ENCODE measurements at places on chromosomes 1 and 21.

DNA sequence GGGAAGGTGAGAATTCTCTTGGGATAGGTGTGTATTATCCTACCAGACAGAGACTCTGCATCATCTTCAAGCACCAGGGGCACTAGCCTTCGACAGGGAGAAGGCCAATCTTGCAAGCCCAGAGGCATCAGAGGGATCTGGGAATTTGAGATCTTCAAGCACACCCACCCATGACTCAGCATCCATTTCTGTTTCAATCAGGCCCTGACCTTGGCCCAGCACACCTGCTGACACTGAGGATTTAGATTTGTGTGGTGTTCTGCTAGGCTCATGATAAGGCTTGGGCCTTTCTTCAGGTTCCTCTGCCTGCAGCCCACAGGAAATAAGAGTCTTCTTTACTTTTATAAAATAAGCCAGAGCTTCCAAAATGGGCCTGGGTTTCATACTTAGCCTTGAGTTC is 6.6 kb upstream of the PCP4 start:
- no peak for DNase-seq

DNA sequence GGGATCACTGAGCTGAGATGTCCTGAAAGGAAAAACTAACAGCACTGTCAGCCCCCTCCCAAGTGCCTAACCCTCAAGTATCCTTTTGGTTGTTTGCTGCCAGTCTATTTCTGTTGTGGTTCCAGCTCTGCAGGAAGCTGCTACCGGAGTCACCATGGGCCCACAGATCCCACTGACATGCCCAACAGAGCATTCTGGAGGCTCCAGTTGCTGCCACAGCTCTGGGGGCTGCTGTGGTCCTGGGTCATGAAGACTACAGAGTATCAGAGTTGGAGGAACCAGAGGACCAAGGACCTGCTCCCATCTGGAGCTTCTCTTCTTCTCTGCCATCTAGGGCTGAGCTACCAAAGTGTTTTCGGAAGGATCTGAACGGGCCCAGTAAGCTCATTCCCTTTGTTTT is 910 bp downstream of the LCE3A start:
- DNase-seq, result no peak

DNA sequence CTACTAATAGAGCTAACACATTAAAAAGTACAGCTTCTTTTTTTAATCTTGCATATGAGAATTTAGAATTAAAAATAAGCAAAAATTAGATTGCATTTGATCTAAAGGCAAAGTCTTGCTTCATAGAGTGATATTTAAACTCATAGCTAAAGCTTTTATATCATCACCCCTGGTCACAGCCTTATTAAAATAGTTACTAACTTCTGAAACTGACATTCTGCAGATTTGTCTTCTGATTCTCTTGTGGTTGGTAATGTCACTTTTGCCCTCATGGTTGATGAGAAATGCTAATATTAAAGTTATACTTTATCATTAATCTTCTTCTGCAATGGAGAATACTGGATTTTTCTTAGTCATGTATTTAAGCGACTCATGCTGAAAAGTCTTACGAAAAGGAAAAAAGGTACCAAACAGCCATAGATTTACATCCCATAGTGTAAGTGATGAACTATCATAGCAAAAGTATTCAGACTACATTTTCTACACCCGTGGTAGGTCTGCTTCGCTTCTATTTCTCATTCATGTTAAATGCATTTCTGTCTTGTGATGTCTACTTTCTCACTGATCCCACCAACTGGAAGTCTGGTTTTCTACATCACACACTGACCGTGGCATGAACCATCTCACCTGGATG is 330.5 kb upstream of the B3GALT2 start:
- no peak for DNase-seq

- no peak for DNase-seq
Observed at GRCh38 chr1:41662765-41663437, 178.4 kb upstream of the EDN2 start.

DNA sequence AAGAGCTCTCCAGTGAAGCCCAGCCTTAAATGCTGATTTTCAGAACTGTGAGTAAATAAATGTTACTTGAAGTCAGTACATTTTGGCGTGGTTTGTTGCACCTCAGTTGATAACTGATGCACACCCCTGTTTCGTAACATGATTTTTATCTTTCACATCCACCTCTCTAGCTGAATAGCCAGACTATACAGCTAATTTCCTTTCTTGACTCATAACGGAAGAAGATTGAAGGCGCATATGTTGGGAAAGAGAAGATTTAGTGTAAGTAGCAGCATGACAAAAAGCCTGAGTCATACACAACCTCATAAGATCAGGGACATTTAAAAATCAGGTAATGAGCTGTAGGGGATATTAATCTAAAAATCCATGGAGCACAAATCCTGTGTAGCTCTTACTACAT is 716.2 kb upstream of the ZP4 start:
- DNase-seq, result no peak

GRCh38 chr1:149877211-149877946 is 22.0 kb upstream of the BOLA1 start:
- no peak for DNase-seq

- no peak for DNase-seq
Observed at GRCh38 chr1:209585197-209585596, 1.7 kb downstream of the CAMK1G start.

DNA sequence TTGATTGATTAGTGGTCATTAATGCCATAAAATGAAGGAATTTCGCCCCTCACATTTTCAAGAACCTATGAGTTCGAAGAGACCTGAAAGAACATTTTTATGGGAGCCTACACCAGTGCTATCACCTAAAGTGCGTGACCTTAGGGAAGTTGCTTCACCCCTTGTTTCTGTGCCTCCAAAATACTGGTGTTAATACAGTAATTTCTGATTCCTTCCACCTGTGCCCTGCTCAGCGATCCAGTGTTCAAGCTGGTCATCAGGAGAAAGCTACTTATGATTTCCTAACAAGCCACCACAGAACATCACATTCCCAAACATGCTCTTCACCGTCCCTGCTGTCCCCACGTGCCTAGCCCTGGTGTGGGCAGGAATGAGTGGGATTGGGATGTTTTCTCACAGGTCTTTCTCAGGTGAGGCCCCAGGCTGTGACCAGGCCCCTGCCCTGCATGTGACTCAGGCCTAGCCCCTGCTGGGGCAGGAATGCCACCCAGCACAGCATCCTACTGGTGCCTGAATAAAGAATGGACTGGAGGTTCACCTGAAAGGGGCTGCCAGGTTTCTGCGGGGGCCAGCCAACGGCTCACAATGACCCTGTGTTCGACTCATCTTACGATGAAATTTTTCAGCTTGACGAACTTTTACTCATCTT is 60.3 kb downstream of the CD247 start:
- DNase-seq, result no peak

DNA sequence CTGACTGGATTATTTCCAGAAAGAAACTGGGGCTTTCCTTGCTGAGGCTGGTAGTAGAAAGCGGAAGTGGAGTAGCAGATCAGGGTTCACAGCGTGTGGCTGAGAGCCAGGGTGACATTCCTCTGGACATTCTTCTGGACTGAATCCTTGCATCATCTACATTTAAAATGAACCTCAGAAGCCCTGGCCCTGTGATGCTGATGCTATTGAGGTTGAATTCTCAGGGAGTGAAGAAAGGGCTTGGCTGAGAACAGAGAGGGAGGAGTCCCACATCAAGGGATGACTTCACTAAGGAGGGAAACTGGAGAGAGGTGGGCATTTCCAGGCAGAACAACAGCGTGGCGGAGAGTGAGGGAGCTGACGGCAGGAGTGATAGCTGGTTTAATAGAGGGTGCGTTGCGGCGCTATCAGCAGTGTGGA is 102.3 kb upstream of the LMO4 start:
- DNase-seq, result no peak

GRCh38 chr1:60265560-60266535 is 192.3 kb upstream of the C1orf87 start:
- no peak for DNase-seq

- no peak for DNase-seq
Observed at GRCh38 chr1:192824511-192824910, 15.7 kb downstream of the RGS2 start.

Measured in H1 (cell line).